ENCODE measurements at places on chromosomes 16 and 17.

DNA sequence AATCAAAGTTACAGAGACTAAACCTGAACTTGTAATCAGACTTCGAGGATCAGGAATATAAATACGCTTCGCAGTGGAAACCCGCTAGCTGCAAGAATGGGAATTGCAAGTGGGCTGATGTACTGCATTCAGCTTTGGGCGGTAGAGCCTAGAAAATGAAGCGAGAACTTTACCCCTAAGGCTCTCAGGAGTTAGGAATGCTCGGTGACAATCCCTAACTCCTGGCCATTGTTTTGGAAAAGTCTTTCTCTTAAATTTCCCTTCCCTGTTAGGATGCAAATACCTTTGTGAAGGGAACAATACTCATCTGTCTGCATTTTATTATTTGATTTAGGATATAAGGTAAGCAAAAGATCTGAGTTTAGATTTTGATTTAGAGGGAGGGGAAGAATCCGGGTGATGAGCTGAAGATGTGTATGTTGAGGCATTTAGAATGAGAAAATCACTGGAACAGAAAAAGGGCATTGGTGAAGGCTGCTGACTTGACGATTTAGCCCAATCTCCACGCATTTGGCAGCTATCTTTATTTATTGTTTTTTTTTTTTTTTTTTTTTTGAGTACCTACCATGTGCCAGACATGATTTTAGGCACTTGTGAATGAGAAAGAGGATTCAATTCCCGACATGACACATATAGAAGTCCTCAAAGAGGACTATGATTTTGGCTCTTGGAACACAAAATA, 2.2 kb upstream of the TOX3 start:
- DNase-seq = no peak

DNA sequence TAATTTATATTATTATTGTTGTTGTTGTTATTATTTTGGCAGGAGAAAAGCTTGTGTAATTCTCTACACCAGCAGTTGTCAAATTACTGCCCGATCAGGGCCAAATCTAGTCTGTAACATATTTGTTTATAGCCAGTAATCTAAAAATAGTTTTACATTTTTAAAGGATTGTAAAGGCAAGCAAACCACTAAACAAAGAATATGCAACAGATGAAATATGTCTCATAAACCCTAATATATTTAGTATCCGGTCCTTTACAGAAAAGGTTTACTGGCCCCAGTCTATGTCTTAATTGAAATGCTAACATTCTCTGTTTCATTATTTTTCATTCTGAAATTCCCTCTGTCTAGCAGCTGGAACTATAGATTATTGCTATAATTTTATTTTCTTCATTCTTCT, 709.5 kb downstream of the KCNJ2 start:
- DNase-seq = no peak

- no peak for DNase-seq
Measured at GRCh38 chr16:20940871-20941635, 40.5 kb downstream of the LYRM1 start.

DNA sequence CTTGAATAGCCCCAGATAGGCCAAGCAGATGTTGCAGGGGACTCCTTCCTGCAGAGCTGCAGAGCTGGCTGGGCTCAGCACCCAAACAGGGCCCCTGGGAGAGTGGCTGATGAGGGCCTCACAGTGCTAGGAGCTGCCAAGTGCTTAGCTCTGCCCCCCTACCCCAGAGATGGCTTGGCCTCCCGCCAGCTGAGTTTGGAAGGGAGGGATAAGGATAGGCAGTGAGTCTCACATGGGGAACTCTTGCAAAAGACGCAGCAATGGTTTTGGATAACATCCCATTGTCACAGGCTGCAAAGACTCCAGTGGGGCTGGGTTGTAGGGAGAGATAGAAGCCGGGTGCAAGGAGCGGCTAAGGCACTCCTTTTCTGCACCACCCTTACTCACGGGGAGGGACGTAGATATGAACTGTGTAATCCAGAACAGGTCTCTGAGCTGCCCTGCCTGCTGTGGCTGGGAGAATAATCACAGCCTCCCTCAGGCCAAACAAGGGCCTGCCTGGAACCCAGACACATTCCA, 52.9 kb upstream of the MAF start:
- peak; percentile 56 for DNase-seq

DNA sequence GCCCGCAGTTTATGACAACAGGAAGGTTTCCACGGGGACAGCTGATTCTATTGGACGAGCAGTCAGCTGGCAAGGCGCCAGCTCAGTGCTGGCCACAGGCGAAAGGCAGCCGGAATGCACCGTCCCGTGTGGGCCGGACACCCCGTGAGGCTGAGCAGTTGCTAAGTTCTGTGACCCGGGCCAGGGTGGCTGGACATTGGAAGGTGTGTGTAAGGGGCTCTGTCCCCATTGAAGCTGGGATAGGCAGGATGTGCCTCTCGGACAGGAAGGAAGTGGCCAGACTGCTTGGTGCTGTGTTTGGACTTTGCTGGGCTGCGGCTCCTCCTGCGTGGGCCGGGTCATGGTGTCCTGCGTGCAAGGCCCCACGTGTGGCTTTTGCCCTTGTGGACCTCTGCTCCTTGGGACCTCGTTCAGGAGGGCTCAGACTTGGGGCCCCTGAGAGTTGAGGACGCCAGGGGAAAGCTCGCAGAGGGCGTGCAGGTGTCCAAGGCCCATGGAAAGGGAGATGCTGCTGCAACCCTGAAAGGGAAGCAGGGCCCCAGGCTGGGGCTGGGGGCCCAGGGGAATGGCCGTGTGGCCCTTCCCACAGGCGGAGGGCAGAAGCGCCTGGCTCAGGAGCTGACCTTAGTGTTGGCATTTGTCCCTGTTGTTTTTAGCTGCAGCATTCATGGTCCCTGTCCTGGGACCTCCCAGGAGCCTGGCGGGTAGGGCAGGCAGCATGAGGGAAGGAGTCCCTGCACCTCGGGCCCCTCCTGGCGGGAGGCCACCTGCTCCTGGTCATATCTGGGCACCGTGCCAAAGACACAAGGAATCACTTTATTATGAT, 10.0 kb downstream of the BAIAP2 start:
- no peak for DNase-seq

- peak; percentile 17 for DNase-seq
Measured at GRCh38 chr17:17938388-17939107, 33.7 kb downstream of the TOM1L2 start.

DNA sequence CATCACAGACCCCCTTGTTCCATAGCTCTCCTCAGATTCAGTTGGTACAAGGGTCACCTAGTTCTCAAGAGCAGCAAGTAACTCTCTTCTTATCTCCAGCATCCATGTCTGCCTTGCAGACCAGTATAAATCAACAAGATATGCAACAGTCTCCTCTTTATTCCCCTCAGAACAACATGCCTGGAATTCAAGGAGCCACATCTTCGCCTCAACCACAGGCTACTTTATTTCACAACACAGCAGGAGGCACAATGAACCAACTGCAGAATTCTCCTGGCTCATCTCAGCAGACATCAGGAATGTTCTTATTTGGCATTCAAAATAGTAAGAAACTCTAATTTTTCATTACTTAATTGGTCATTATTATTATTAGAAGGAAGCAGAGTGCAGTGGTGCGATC, 32.4 kb downstream of the NQO1 start:
- DNase-seq = no peak

- DNase-seq = no peak
Measured at GRCh38 chr17:74763565-74764387, 12.4 kb downstream of the NAT9 start.

All from NCI-H187 (cell line).